Midbrain (tissue), 1 donor: ENCODE measurements at places on chromosomes 3 and 15.

DNA sequence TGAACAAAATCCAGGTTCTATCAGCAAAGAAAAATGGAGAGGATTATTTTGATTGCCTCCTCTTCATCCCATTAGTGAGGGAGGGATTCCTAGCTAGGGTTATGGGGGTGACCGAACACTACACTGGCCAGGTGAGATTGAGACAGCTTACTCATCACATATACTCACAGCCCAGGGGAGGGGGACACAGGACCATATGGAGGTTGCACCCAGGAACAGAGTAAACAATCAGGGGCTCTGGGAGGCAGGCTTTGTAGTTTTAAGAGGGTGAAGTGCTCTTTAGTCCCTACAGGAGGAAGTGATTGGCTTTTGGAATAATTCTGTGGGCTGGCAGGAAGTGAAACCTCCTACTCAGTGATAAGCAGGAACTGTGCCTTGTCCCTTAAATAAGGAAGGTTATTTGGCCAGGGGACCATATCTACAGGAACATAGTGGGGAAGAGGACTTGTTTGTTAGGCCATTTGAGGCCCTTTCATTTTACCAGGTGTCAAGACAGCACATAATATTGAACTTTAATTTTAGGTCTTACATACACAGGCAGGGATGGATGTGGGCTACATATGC lies 17.5 kb upstream of the KCTD6 start:
- no peak for DNase-seq

- no peak for DNase-seq
These were observed 42.3 kb upstream of the FXR1 start for GRCh38 chr3:180870008-180870699.

DNA sequence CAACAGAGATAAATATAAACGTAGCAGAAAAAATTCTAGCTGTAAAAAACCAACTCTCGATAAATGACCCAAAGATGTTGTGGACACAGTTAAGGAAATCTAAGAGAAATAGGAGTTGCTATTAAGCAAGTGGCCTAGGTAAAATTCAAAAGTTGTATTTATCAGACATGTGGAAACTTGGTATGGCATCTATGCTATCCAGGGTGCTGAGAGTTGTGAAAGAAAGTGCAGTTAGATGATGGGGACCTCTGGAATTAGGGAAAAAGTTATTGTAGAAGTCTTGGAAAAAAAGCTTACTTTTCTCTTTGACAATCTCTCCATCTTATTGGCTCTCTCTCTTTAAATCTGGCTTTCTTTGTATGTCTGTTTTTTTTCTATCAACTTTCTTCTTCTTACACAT lies 1090.9 kb downstream of the TBL1XR1 start:
- DNase-seq, result no peak

- DNase-seq, result no peak
These were observed 114.8 kb downstream of the WDR76 start for GRCh38 chr15:43941555-43941954.

DNA sequence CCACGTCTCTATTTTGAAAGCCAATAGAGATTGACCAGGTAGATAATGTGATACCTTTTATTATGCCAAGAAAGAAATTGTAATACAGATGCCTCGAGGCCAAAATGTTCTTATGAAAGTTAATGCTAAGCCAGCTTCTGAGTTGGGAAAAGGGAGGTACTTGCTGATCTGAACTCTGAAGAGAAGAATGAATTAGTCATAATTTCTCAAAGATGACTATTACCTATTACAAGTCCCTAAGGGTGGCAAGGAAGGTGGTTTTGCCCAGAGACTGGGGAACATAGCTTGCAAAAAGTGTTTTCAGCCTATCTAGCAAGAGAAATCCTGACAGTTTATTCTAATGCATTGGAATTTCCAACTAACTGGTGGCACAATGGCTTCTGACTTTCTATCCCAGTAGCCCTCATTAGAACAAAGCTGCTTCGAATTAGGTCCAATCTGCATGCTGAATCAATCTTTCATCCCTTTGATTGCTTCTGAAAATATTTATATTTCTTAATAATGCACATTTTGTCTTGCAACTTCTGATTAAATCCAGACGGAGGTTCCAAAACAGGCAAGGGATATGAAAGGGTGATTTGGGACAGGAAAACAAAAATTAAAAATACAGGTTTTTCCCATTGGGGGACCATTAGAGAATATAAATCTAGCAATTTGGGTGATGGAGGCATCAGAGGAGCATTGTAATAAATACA lies 17.7 kb upstream of the NR2F2 start:
- no peak for DNase-seq

GRCh38 chr3:100020876-100021644 lies 93.2 kb downstream of the FILIP1L start:
- no peak for DNase-seq

DNA sequence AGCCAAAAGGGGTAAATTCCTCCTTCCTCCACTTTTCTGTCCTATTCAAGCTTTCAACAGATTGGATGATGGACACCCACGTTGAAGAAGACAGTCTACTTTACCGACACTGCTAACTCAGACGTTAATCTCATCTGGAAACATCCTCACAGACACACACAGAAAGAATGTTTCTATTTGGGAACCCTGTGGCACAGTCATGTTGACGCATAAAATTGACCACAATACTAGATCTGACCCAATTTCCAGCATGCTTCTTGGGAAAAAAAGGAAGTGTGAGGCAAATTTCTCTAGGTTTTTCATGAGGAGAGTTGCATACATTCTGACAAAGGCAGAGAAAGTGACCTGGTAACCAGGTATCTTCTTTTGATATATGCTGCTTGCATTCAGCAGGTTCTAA lies 594.1 kb downstream of the FGF12 start:
- no peak for DNase-seq

DNA sequence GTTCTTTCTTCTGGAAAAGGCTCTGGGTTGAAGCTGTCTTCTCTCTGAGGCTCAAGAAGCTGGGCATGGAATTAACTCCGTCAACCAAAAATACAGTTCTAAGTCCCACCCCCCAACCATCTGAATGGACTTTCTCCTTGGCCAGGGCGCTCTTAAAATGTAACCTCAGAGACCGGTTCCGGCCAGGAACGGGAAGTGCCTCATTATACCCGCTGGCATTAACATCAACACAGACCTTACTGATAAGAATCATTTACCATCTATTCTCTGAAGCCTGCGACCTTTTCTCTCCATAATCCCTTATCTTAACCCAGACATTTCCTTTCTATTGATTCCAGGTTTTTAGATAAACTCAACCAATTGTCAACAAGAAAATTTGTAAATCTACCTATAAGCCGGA lies 64.7 kb downstream of the ATP1B3 start:
- no peak for DNase-seq

DNA sequence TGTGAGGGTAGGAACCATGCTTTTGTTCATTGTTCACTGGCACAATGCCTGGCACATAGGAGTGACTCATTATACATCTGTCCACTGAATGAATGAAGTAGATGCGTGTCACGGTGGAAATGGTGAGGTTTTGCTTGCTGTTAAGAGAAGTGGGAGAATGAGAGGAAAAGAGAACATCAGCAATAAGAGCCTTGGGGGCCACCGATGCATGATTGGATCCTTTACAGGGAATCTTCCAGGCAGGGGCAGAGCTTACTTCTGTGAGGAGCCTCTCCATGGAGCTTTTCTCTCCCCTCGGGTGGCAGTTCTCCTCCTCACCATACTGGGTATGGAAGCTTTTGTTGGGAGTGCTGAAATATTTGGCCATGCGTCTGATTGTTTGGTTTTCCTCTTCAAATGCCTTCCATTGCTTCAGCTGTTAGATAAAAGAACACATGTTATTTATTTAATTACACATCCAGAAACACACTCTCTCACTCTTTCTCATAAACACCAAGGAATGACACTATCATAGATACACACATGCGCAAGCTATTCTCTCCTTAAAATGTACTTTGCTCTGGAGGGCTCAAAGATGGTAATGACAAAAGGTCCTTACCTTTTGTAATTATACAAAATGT lies 78.9 kb upstream of the GSK3B start:
- DNase-seq, result no peak
